Mucosa of gallbladder (tissue), 1 donor: ENCODE measurements at places on chromosomes 6 and 20. TPM values are rescaled to one million over a fixed set of nuclear protein-coding genes. Genes with fewer than 3 reads are reported as not detected.
A peak's percentile ranks its signal among the peaks of the same experiment; 100 is the strongest.

DNA sequence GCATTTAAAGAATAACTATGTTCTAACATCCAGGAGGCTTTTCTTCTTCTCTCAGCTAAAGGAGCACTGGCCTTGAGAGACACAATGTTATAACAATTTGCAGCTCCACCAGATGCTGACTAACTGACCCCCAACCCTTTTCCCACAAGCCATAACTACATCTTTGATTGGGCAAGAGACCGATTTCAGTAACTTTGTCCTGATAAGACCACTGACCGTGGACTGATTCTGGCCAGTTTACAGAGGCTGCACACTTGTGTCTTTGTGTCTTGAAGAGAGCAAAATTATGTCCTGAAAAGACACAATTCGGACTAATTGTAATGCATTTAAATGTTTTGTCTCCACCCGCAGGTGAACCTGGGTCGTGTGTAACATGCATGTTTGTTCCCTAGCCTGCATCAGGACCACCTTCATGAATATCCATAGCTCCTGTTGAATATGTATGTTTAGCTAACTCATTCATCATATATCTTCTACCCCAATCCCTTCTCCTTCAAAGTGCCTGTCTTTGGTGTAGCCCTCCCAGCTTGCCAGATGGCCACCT is 22.3 kb downstream of the ABRACL start:
- no peak for DNase-seq

- DNase-seq, result no peak
Measured at GRCh38 chr20:12790859-12791258, 217.9 kb upstream of the SPTLC3 start.

DDX43 gene
- total RNA-seq, result 1.6 TPM

RGS17 gene
- total RNA-seq, result 3.5 TPM

- DNase-seq, result no peak
Measured at GRCh38 chr20:11813106-11813890, 104.4 kb upstream of the BTBD3 start.

EPHA7 gene
- total RNA-seq, result 11.3 TPM

- no peak for DNase-seq
Measured at GRCh38 chr6:144769142-144769541, 484.0 kb downstream of the UTRN start.

DNA sequence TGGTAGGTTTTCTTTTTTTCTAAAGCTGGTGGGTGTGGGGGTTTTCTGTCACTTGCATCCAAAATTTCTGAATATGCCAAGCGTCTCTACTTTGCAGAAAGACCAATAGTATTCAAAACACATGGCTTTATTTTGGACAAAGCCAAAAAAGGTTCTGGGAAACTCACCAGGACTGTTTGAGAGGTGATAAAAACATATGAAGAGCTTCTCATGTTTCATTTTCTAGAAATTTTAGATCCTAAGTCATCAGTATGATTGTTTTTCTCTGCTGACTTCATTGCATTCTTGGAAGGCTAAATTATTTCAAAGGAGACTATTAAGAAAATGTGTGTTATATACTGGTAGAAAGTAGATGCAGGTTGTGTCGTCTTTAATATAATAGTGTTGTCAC is 51.3 kb downstream of the GCLC start:
- no peak for DNase-seq

DNA sequence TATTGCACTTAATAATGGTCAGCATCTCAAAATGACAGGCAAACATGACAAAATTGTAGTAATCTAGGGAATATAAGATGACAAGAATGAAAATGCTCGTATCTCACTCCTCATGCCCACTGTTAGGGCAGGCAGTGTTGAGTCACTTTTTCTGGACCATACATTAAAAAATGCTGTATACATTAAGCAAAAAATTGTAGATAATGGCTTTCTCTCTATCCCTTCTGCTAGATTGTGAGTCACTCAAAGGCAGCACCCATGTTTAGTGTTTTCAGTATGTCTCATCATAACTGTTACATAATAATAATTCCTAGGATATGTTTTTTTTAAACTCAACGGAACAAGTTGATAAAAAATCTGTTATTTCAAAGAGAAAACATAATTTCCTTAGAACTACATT is 199.3 kb downstream of the TENT5A start:
- no peak for DNase-seq

GRCh38 chr6:106097411-106098231 is 11.5 kb downstream of the PRDM1 start:
- peak; percentile 45 for DNase-seq

MAS1 gene
- not detected for total RNA-seq

DNA sequence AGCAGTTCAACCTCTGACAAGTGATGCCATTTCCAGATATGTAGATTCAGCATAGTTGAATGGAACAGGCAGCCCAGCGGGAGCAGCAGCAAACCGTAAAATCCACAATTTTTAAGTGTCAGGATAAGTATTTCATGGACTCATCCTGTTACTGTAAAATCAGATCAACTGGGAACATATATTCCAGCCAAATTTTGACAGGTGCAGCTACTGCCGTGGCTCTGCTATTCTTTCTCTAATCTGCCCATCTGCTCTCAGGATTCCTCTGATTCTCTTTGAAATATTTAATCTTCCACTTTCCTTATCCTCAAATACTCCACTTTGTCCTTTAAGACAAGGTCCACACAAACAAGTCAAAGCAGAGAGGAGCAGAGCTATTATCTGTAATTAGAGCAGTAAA is 245.4 kb upstream of the ASCC3 start:
- DNase-seq, result no peak

ERVFRD-1 gene
- 0.40 TPM for total RNA-seq

DNA sequence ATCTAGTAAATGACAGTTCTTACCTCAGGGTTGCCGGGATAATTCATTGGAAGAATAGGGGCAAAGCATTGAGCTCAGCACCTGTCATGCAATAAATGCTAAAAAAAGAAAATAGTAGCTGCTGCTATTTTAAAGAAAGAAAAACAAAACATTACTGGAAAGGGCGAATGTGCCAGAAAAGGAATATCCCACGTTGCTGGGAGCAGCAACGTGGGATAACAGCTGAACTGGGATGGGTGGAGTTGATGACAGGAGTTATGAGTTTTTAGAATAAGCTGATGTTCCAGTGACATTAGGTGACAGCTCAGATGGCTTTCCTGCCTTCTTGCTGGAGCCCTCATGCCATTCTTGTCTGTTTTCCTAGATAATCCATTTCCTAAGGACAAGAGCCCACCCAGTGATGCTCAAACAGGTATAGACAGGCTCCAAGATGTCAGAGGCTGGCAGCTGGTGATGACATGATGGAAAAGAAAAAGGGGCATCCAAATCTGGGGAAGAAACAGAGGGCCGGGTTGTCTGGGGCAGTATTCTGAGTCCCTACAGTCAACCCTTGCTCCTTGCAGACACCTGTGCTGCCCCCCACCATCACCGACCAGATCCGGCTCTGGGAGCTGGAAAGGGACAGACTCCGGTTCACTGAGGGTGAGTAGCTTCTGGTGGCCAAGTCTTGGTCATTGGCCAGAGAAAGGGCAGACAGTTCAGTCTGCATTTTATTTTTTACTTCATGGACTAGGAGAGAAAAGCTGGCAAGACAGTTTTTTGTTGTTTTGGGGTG is 1.1 kb upstream of the VARS2 start:
- DNase-seq, result no peak

PLCB1 gene
- total RNA-seq, result 19.0 TPM

DNA sequence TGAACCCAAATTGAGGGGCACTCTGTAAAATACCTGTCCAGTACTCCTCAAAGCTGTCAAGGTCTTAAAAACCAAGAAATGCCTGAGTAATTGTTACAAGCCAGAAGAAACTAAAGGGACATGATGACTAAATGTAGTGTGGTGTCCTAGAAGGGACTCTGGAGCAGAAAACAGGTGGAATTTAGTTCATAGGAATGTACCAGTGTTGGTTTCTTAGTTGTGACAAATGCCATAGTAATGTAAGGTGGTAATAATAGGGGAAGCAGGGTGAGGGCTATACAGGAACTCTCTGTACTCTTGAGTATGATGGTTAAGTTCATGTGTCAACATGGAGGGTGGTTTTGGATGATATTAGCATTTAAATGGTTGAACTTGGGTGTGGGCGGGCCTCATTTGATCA is 92.3 kb downstream of the CNBD2 start:
- DNase-seq, result no peak

DNA sequence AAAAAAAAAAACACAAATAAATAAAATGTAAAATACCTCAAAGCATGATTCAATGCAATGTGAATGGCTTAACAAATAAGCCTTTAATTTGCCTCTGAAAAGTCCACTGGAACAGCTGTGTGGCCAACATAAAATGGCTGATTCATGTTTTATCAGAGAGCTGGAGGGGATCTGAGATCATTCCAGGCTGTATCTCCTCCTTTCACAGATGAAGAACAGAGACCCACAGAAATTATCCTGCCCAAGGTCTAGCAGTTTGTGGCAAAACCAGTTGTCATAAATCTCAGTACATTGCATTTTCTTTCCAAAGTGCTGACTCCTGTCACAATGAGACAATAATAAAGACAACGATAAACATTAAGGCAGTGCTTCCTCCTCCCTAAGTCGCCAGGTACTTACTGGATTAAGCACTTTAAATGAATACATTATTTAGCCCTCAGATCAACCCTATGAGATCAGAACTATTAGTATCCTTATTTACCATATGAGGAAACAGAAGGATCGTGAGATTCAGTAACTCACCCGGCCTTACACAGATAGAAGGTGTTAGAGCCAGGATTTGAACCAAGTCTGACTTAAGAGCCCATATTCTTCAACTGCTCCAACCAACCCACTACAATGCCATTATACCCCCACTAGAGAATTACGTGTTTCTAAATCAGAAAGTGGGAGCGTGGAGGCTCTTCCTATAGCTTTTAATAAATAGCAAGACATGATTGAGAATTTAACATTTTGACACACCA is 118.3 kb downstream of the KIF13A start:
- DNase-seq, result no peak

SCP2D1 gene
- total RNA-seq, result not detected

DNA sequence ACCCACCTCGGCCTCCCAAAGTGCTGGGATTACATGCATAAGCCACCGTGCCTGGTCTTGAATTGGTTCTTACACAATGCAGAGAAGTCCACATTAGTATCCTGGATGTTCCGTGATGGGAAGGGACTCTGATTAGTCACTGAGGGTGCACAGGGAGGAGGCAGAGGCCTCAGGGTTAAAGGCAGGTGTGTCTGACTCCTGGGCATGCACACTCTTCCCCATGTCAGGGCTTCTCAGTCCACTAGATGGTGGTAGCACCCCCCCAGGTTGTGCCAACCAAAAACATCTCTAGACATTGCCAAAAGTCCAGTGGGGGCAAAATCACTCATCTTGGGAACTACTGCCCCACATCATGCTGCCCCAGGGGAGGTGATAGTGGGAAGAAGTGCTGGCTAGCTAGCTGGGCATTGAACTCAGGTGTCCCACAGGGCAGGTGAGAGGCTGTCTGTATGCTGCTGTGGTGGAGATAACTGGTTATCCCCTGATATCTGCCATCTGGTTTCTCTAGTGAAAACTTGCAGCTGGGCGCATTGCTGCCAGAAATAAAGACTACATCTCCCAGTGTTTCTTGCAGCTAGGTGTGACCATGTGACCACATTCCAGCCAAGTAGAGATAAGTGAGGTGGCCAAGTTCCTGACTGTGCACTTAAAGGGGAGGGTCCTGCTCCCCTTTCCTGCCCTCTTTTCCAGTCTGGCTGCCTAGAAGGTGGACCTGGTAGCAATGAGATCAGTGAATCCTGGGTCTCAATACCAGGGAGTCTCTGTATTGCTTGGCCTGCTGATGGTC is 8.4 kb upstream of the NSFL1C start:
- no peak for DNase-seq

THBD gene
- 11.6 TPM for total RNA-seq

CPXM1 gene
- 6.8 TPM for total RNA-seq

- no peak for DNase-seq
Measured at GRCh38 chr6:50185006-50185405, 135.3 kb upstream of the DEFB112 start.

SAMD3 gene
- 2.2 TPM for total RNA-seq

DNA sequence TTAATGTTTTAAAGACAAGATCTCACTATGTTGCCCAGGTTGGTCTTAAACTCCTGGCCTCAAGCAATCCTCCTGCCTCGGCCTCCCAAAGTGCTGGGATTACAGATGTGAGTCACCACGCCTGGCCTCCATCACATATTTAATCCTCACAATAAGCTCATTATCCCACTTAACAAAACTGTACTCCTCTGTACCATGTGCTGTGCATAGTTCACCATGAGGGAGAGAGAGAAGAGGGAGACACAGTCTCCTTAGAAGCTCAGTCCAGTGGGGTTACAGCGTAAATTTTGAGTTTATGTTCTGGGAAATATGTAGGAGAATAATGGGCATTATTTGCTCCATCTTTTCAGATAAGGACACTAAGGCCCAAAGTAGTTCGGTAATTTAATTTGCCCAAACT is 7.9 kb upstream of the CPNE5 start:
- DNase-seq, result no peak

MOG gene
- not detected for total RNA-seq

DNA sequence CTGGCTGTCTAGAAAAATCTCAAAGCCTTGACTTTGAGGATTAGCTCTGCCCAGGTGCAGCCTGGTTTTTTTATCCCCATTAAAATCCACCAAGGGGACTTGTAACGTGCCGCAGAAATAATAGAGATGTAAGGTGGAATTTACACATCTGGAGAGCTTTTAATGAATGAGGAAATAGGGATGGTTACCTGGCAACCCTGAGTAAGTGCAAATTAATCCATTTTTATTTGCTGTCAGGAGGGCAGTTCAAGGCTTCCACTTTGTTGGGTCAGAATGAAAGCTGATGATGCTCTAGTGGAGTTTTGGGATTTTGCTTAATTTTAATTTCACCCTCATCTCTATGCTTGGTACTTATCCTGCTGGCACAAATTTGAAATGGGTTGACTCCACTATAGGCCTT is 163.4 kb upstream of the CEP162 start:
- no peak for DNase-seq

- DNase-seq, result no peak
Measured at GRCh38 chr6:52009466-52010140, 77.8 kb downstream of the PKHD1 start.

DNA sequence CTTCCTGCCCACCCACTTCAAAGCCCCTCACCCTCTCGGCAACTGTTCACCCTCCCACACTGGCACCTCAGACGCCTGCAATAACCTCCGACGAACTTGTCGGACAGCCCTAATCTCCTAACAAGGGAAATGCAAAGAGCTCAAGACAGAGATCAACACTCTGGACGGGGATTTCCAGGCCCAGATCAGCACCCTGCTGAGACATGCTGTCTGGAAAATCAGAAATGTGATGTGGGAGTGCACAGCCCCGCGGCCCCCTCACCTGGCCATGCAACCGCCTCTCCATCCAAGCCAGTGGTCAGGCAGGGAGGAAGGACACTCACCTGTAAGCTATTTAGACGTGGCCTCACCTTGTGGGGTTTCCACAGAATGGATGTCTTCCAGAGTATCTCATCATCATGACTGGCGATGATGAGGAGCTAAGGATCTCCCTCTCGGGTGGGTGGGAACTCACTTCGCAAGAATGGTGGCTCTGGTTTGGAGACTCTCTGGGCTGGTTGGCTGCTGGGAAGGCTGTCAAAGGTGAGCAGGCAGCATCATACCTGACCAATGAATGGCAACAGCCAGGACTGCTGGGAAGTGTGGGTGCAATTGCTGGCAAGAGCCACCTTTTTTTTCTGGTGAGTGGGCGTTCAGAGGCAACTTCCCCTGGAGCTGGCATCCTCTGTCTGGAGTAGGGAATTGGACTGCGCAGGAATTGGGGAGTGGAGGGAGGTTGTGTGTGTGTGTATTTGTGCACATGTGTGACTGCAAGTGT is 28.1 kb upstream of the ADTRP start:
- no peak for DNase-seq
